ENCODE measurements at places on chromosomes 4 and X.

- DNase-seq, result no peak
Measured at GRCh38 chrX:39605866-39606265, 491.9 kb downstream of the BCOR start.

DNA sequence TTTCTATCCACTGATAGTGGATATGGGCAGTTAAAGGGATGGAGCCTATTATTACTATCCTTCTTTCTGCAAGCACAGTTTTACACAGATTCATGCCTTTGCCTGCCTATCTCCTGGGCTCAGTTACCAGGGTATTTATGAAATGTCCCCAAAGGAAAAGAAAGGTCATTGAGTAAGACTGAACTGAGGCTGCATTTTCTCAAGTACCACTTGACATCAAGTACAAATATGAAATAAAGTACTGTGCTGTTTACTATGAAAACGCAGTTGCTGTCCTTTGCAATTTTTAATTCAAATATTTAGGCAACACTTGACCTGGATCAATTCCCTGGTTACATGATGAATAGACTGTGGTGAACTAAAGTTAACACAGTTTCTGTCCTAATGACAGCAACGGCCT lies 23.5 kb upstream of the SPANXN4 start:
- DNase-seq, result no peak

GRCh38 chr4:38132107-38132673 lies 172.0 kb downstream of the PTTG2 start:
- no peak for DNase-seq

DNA sequence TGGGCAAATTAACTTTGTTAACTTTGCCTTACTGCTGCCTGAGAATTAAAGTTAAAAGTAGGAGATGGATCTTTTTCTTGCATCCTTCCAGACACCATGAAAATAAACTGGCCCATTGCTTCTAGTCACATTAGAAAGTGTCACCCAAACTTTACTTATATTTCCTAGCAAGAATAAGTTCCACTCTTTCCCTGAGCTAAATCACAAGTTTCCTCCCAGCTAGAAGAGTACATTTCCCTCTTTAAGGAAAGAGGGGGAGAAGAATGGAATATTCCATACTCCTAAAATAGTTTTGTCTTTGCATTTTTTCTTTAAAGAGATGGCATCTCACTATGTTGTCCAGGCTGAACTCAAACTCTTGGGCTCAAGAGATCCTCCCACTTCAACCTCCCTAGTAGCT lies 53.8 kb downstream of the TMEM150C start:
- no peak for DNase-seq

GRCh38 chr4:53169695-53170617 lies 195.9 kb downstream of the SCFD2 start:
- no peak for DNase-seq

- DNase-seq, result no peak
Measured at GRCh38 chr4:8870647-8871416, 807 bp downstream of the HMX1 start.
